ENCODE measurements at places on chromosomes 2 and 18.

GRCh38 chr2:66925128-66925527 is 472.0 kb upstream of the ETAA1 start:
- DNase-seq, result no peak

DNA sequence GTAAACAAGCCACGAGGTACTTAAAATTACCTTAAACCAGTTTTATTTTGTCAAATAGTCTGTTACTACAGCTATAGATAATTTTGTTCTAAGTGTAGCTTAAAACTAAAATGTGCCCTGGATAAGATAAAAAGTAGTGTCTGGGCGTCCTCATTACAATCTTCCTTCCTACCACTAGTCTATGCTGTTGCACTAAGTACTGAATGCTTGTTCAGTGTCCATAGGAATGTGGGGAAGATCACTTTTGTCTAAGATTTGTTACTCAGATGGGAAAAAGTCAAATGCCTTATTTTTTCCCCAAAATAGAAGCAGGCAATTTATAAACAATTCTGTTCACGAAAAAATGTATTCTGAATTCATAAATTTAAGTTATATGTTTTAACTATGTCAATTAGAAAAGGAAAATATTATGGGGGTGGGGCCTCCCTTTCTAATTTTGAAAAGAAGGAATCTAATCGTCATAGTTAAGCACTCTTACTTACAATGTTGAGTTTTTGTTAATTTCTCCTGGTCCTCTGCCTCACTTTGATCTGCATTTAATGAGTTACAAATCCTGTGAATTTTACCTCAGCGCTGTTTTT is 140.4 kb upstream of the VRK2 start:
- DNase-seq, result no peak

DNA sequence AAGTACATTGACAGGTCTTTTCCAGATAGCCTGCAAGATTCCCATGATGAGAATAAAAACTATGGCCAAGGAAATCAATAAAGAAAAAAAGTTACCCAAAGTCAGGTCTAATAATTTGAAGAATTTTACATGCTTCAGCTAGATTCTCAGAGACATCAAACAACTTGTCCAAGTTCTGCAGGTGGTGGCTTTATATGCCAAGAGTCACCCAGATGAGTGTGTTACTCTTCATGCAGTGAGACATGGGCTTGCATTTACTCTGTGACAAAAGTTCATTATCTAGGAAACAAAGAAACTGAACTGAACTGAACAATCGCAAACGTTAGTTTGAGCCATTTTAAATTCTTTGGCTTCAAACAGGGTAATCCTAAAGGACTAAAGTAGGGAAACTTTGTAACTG is 548.5 kb upstream of the SYT4 start:
- DNase-seq, result no peak

- no peak for DNase-seq
These were observed 81.5 kb upstream of the CD226 start for GRCh38 chr18:70029163-70029562.

GRCh38 chr2:68857855-68858456 is 13.2 kb downstream of the BMP10 start:
- DNase-seq, result no peak

DNA sequence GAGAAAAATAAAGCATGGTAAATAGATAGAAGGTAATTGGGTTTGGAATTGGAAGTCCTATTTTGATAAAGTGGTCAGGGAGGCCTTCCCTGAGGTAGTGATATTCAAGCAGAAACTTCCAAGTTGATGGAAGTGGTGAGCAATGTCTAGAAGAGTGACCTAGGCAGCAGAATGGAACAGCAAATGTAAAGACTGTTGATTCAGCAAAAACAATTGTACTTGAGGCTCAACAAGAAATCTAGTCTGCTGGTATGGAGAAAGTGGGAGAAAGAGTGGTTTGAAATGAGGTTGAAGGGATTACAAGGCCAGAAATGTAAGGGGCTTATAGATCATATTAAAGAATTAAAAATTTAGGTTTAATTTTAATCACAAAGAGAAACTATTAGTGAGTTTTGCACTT is 181.3 kb downstream of the MBD5 start:
- no peak for DNase-seq
